Cardiac fibroblast (primary cell): ENCODE measurements at places on chromosomes 16 and 17.

DNA sequence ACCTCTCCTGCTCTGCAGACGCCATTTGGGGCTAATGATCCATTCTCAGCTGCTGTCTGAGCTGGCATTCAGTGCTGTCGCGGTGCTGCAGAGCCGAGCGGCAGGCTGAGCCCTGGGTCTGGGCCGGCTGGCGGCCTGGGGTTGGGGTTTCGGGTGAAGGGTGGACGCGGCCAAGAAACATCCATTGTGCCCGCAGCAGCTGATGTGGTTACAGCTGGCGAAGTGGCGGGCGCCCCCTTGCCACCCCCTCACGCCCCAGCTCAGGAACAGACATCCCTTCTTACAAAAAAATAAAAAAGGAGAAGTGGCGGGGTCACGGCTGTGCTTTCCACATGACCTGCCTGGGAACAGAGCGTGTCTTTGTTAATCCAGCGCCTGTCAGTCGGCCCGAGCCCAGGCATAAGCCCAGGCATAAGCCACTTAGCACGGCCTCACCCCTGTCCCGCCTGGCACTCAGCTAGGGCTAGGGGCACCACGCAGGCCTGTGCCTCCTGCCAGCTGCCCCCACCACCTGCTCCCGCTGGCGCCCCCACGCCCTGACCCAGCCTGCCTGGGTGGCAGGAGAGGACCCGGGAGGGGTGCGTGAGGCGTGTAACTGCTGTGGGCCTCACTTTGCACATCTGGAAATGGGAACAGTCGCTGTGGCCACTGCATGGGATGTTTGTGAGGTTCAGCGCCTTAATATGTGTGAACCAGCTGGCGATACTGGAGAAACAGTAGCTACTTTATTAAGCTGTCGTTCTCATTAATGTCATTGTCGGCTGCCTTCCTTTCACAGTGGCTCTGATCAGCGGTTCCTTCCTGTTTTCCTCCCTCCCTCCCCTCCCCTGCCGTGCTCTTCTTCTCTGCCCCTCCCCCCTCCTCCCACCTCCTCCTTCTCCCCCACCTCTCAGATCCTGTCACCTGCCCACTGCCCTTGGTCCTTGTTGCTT is 197.7 kb upstream of the CIBAR2 start:
- no peak for DNase-seq

- DNase-seq: no peak
Measured at GRCh38 chr17:73952082-73952479, 251.4 kb upstream of the RPL38 start.

DNA sequence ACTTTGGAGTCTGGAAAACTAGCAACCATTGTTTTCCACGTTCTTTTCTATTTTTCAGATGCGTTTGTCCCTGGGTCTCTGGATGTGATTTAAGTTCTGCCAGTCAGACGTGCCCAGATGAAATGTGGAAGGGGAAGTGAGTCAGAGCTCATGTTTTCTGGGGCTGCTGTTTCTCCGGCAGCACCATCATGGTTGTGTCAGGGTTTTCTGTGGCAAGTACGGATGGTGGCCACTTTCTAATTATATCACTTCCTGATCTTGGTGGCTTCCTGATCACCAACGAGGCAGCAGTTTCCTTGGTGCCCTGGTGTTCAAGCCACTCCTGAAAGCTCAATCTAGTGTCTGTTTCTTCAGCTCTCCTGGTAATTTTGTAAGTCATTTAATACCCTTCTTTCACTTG is 31.4 kb upstream of the PMFBP1 start:
- DNase-seq: peak; percentile 40

GRCh38 chr16:80954985-80955384 is 51.7 kb downstream of the CMC2 start:
- no peak for DNase-seq

DNA sequence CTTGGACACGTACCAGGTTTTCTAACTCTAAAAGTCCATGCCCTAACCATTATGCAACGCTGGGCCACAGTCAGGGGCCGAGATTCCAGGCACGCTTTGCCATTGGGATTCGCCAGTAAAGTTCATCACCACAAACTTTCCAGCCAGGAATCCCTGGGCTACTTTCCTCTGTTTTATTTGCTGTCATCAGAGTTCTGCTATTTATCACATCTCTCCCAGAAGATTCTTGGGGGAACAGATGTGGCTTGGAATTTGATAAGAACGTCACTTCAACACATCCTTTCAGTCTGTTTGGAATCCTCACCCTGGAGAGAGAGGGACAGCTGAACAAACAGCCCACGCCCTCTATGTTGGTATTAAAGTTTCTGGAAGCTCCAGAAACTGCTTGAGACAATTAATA is 109.6 kb upstream of the CACNG3 start:
- DNase-seq: no peak

DNA sequence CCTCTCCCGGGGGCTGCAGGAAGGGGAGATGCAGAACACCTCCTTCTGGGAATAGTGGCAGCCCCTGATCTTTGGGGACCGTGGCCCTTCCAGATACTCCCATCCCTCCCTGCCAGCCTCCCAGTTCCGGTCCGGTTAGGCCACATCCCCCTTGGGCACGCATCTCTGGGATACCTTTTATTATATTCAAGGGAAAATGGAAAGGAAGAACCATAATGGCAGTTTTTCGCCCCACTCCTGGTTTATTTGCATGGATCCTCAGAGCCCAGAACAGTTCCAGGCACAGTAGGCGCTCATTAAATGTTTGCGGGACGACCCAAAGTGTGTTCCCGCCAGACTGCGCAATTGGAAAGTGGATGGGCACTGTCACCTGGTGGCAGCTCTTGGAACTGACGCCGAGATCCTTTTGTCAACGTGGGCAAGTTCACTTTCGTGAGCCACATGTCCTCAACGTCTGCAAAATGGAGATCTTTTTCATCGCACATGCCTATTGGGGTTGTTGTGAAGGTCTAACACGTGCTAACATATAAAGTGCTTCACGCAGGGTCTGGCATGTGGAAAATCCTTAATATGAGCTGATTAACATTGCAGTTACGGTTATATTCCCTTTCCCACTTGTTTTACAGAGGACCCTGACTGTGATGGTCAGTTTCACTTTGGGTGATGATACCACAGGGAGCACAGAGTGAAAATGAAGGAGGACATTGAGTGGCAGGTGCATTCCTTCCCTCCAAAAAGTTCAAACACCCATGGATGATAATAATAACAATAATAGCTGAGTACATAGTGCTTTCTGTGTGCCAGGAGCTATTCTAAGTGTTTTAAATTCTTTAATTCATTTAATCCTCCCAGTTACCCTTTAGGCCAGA is 1.7 kb upstream of the GPRC5B start:
- peak; percentile 83 for DNase-seq

- DNase-seq: no peak
Measured at GRCh38 chr17:10738521-10739258, 8.9 kb upstream of the TMEM220 start.

GRCh38 chr17:71926746-71927398 is 193.9 kb upstream of the SOX9 start:
- no peak for DNase-seq

- no peak for DNase-seq
Measured at GRCh38 chr17:19708431-19709175, 7.8 kb downstream of the SLC47A2 start.

- no peak for DNase-seq
Measured at GRCh38 chr17:64599187-64599676, 62.9 kb downstream of the SMURF2 start.

- DNase-seq: peak; percentile 91
Measured at GRCh38 chr17:59427425-59427921, 96.0 kb downstream of the YPEL2 start.

- DNase-seq: no peak
Measured at GRCh38 chr17:2259769-2260536, 43.6 kb downstream of the SMG6 start.

- DNase-seq: no peak
Measured at GRCh38 chr17:64091116-64091515, 38.8 kb downstream of the ERN1 start.

DNA sequence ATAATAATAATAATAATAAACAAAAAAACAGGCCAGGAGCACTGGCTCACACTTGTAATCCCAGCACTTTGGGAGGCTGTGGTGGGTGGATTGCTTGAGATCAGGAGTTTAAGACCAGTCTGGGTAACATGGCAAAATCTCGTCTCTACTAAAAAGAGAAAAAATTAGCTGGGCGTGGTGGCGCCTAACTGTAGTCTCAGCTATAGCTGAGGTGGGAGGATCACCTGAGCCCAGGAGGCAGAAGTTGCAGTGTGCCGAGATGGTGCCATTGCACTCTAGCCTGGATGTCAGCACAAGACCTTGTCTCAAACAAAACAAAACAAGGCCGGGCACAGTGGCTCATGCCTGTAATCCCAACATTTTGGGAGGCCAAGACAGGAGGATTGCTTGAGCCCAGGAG is 18.7 kb upstream of the ATP6V0C start:
- DNase-seq: no peak

DNA sequence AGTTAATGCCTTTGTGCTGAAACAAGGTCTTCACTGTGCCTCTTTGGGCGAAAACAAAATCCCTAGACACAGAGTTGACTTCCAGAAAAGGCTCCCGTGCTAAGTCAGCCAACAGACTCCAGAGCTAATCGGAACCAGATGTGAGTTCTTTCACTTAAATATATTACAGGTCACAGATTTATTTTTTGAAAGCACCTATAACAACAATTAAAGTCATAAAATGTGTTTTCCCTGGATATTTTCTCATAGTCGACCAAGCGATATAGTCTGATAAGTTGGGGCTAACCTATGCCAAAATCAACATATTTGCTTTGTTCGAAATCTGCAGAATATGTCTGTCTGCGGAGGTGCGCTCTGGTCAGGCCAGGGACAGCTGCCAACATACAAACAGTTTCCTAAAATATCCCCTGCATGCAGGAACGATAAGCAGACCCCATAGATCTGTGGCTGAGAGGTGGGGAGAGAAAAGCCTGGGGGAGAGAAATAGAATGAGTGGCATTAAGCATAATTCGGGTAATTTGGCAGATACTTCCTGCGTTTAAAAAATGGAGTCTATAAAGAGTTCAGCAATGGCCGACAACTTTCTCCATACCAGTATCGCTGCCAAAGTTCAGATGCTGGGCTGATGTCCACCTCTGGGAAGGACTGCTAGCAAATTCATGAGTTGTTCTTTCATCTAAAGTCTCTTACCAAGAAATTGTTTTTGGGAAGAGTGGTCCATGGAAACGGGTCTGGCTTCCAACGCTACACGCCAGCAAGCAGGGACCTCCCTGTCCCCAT is 50.8 kb upstream of the MYH10 start:
- peak; percentile 87 for DNase-seq

GRCh38 chr17:1188812-1189504 is 9.2 kb upstream of the ABR start:
- peak; percentile 97 for DNase-seq

GRCh38 chr17:45234641-45235415 is 13.1 kb downstream of the FMNL1 start:
- no peak for DNase-seq

DNA sequence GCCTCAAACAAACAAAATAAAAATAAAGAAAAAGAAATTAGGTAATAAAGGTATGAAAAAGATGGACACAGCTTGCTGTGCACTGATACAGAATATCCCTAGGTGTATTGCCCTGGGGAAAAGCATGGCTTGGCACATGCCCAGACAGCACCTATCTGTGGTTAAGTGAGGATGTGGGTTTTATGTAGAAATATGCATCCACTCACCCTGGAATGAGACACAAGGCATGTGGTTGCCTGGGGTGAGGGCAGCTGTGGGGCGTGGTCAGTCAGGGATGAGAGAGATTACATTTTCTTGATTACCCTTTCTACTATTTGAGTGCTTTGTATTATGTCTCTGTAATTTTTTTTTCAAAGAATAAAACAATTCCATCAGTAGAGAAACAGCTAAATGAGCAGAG is 6.9 kb downstream of the PLLP start:
- DNase-seq: peak; percentile 46

DNA sequence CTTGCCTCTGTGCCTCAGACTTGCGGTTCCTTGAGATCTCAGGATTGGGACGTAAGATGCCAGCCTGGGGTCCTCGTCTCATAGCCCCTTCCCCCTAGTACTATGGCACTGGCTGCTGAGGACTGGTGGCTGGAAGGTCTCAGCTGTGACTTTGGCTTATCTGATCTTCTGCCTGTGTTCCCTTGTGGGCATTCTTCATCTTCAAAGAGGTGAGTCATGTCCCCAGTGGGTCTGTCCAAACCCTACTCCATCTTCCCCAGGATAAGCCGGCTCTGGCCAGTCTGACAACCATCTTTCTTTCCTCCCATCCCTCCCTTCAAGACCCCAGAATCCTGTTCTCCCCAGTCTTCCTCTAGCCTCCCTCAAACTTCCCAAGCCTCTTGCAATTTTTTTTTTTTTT is 3.6 kb downstream of the CD19 start:
- DNase-seq: no peak

- no peak for DNase-seq
Measured at GRCh38 chr17:43018932-43019331, 3.3 kb downstream of the VAT1 start.

DNA sequence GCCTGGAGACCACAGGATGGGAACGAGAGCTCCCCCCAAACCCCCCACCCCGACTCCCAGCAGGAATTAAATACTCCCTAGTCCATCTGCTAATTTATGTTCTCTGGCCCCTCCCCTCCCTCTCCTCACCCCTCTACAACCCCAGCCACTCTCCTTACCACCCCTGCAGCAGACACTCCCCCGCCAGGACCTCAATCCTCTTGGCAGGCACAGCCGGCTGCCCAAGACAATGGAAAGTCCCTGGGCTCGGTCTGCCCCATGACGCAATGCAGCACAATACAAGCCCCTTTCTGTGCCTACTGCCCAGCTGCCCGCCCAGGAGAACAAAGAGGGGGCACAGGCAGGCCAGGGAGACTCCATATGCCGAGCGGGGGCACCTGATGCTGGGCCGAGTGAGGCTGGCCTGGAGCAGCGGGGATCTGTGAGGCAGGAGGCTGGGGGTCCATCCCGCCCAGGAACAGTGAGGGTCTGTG is 30.3 kb upstream of the CDC42EP4 start:
- peak; percentile 92 for DNase-seq

DNA sequence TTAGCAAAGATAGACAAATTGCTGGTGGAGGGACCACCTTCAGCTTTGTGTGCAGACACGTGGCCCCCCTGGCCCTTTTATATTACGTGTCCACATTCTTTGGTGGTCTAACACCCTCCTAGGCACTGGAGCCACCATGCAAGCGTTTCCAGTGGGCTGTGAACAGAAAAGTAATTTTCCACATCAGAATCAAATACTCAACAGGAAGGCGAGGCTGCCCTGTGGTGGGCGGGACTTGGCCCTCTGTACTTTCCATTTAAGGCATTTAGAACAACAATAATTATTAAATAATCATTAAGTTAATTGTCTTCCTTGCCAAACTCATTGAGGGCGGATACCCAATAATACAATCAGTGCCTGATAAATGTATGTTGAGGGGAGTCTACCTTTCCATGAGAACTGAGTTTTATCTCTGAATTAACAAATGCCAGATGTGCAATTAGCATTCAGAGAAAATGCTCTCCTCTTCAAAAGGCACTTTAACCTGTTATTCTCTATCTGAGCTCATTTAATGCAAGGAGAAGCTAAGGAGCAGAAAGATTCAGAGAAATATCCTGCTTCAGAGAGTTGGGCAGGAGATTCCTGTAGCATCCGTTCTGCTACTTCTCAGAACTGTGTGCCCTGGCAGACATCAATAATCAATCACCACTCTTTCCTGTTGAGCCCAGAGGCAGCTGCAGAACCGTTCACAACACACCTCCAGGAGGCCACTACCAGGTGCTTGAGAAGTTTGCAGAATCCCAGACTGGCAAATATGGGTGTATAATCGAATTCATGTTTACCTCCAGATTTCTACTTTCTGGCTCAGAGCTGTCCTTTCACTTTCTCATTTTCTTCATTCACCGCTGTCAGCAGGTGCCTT is 109.4 kb downstream of the CMIP start:
- DNase-seq: no peak
